Activated gamma-delta T cell treated with Interleukin-2 at 50 U/mL for 16 hours (primary cell): ENCODE measurements at places on chromosomes 6 and 20.

DNA sequence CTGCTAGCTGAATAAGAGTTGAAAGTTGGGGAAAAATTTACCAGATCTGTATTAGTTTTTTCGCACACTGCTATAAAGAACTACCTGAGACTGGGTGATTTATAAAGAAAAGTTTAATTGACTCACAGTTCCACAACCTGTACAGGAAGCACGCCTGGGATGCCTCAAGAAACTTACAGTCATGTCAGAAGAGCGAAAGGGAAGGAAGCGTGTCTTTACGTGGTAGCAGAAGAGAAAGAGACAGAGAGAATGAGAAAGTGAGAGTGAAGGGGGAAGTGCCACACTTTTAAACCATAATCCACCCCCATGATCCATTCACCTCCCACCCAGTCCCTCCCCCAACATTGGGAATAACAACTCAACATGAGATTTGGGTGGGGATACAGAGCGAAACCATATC is 79.6 kb downstream of the KHDC1L start:
- DNase-seq = no peak

- DNase-seq = no peak
Measured at GRCh38 chr20:13344671-13345070, 123.6 kb downstream of the ISM1 start.

DNA sequence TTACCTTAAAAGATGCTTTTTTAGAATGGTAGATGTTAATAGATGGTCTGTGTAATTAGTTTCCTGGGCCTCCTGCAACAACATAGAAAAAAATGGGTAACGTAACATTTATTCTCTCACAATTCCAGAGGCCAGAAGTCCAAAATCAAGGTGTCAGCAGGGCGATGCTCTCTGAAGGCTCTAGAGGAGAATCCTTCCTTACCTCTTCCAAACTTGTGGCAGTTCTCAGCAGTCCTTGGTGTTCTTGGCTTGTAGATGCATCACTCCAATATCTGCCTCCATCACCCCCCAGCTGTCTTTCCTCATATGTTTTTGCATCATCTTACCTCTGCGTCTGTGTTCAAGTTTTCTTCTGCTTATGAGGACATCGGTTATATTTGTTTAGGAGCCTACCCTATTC is 107.9 kb downstream of the SCAF8 start:
- no peak for DNase-seq

GRCh38 chr6:56954403-56955170 is at the start of gene BEND6:
BEND6 (plus strand) TSS chr6:56955107; CDS start chr6:56981811, 26,704 bp downstream.
- DNase-seq = no peak
